ENCODE measurements at places on chromosomes 7 and 10.

- no peak for DNase-seq
These were observed 136.7 kb upstream of the CHST15 start for GRCh38 chr10:124229989-124230634.

DNA sequence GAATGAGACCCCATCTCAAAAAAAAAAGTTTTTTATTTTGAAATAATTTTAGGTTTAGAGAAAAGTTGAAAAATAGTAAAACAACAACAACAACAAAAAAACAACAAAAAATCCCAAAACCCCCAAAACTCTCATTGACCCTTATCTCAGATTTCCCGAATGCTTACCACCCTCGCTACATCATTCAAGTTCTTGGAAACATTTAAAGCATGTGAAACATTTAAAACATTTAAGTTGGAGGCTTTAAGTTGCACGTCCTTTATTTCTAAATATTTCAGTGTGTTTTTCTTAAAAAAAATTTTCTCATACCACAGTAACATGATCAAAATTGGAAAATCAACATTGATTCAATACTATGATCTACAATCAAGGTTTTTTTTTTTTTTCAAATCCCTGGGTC lies 382 bp upstream of the ARMS2 start:
- DNase-seq: no peak

DNA sequence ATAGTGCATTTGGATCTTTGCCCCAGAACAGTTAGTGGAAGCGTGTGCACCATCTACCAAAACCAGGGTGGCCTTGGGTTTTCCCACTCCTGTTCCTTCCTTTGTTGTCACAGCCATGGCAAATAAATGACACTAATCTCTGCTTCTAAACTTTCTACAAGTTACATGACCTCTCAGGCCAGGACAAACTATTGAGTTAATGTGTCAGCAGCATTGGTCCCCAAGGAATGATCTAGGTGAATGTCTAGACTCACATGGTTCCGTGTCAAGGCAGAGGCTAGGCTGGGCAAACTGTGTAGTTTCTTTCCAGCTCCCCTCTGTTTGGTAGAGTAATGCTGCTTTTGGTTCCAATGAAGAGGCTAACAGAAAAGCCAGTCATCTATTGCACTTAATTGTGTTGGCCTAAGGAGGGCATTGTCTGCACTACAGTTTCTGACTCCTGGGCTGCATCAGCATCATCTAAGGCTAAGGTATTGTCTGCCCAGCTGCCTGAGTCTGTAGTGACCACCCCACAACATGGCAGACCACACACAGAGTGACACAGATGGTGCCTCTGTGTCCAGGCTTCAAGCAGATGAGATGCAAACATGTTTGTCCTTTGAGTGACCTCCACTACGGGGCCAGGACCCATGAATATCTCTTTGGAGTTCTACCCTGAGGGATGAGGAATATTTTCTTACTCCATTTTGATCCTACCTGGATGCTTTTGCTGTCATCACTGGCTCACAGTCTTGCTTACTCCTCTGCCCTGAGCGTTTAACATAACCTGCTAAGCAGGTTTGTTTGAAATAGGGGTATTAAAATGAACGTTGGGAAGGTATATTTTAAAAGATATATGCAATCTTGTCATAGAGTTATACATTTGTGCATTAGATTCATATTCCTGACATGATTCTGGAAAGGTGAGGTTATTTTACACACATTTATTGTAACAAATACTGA lies 1.7 kb downstream of the CYP3A4 start:
- DNase-seq: no peak

DNA sequence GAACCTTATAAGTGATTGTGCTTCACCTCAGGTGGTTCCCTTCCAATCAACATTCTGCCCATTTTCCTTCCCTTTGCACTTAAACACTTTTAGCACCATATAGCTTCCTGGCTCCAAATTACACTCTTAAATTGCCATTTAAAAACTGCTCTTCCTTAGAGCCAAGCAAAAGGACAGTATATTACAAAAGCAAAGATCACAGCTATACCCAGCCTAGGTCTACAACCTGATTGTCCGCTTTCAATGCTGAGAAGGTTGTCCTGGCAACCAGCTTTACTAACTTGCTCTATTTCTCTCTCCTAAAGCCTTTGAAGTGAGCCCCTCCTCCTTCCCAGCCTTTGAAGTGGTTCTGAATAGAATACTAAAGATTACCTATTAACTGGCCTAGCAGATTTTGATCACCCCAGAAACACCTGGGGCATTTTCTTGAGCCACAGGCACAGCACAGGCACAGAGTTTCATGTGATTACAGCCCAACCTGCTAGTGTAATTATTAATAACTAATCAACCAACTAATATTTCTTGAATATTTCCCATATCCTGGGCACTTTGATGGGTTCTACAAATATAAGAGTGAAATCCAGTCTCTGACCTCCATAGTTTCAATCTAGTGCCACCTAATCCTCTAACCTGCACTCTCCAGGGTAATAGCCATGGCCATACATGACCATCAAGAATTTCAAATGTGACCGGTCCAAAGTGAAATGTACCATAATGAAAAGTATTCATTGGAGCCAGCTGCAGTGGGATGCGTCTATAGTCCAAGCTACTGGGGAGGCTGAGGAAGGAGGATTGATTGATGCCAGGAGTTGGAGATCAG lies 63.6 kb upstream of the TRIM24 start:
- no peak for DNase-seq

GRCh38 chr7:4257146-4258111 lies 424.7 kb upstream of the FOXK1 start:
- DNase-seq: no peak

GRCh38 chr10:62464308-62464707 lies 90.1 kb downstream of the ZNF365 start:
- DNase-seq: no peak

DNA sequence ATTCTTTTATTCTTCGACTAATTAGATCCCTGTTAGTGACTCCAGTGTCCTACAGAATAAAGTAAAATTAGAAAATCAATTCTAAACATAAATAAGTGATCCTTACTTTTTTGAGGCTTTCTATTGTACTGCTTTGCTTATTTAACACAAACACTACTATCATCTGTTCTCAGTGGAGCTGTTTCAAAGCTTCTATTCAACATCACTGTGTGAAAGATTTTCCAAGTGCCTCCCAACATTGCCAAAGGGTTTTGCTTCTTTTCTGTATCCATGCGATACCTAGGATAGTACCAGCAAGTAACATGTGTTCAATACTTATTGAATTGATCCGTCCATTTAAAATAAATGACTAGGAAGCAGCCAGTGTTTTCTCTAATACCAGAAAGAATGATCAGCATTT lies 125.7 kb downstream of the ARHGAP21 start:
- DNase-seq: no peak

- DNase-seq: no peak
These were observed 12.4 kb upstream of the SEC24C start for GRCh38 chr10:73731588-73732375.

GRCh38 chr10:6074489-6075301 lies 12.5 kb upstream of the IL2RA start:
- no peak for DNase-seq

DNA sequence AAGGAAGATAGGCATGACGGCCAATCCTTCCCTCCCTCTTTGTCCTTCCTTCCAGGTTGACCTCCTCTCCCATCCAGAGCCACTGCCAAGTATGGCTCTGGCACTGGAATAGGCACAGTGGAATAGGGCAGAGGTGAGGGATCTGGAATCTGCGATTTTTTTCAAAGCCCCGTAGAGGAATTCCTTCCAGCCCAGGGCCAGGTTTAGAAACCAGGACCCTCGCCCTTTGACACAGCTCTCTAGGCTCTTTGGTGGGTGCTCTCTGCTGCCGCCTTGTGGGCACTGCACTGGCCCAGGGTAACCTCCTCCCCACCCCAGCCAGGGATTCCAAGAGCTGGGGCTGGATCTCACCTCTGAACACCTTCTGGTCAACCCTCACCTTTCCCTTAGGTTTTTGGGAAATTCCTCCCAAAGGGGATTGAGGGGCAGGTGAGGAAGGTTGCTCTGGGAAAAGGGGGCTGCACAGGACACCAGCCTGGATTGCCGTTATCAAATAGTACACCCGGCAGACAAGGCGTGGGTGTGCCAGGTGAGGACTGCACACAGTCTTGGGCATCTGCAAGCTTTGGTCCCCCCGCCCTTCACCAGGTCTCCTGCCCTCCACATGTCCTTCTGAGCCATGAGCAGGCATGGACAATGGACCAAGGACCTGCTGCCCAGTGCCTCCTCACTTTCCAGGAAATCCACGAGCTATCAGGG lies 22.8 kb downstream of the C10orf105 start:
- peak; percentile 16 for DNase-seq

- DNase-seq: no peak
These were observed 8.5 kb downstream of the OR2A7 start for GRCh38 chr7:144256112-144256511.

- DNase-seq: no peak
These were observed 8.3 kb upstream of the FMC1 start for GRCh38 chr7:139332697-139333359.

DNA sequence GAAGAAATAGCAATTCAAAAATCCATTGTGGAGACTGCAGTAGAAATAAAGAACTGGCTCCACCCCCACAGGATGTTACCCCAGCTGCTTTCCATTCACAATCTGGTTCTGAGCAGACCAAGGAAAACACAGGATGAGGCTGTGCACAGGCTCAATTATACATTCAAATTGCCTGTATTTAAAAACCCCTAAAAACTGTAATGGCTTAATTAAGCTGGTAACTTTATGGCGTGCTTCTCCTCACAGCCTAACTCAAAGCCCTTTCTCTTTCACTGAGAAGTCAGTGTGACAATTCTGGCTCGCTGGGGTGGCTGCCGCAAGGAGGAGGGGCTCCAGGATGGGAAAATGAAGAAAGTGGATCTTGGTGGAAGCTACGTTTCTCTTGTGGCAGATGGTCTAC lies 1191.1 kb downstream of the SORCS1 start:
- DNase-seq: no peak

GRCh38 chr7:98669329-98670000 lies 52.4 kb downstream of the NPTX2 start:
- DNase-seq: no peak

DNA sequence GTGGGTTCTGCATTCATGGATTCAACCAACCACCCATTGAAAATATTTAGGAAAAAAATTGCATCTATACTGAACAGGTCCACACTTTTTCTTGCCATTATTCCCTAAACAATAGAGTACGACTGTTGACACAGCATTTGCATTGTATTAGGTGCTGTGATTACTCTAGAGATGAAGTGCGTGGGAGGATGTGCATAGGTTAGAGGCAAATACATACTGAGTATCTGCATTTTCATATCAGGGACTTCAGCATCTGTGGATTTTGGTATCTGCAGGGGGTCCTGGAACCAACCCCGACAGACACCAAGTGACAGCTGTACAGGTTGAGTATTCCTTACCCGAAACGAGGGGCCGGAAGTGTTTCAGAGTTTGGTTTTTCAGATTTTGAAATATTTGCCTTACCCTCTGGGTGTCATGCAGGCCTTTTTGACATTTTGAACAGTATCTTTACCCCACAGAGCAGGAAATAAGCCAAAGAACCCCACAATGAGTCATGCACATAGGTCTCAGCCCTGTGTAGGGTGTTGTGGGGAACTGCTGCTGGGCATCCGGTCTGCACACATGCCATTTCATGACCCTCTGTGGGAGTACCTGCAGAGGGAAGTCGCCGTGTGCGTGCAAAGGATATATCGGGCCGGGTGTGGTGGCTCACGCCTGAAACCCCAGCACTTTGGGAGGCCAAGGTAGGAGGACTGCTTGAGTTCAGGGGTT lies 14.5 kb downstream of the NUDT5 start:
- no peak for DNase-seq

Data from RCC 7860 (cell line).